ENCODE measurements at places on chromosomes 3 and 15. TPM values are rescaled to one million over a fixed set of nuclear protein-coding genes. Genes with fewer than 3 reads are reported as not detected.

GOLGA6D gene
- 0.21 TPM for polyA plus RNA-seq

OR5K2 gene
- 0.55 TPM for polyA plus RNA-seq

CCDC80 gene
- 130 TPM for polyA plus RNA-seq

PAK6 gene
- 0.67 TPM for polyA plus RNA-seq

CLDN18 gene
- polyA plus RNA-seq: 1.6 TPM

LRRC31 gene
- 0.32 TPM for polyA plus RNA-seq

SUSD5 gene
- 53.4 TPM for polyA plus RNA-seq

REC114 gene
- polyA plus RNA-seq: not detected

NEO1 gene
- polyA plus RNA-seq: 122 TPM

BMF gene
- 22.2 TPM for polyA plus RNA-seq

RAB11A gene
- 265 TPM for polyA plus RNA-seq

MOBP gene
- polyA plus RNA-seq: 0.07 TPM

Data from left renal pelvis (tissue), 4 donors.